SK-MEL-5 (cell line): ENCODE measurements at places on chromosomes 6 and 20. TPM values are rescaled to one million over a fixed set of nuclear protein-coding genes. Genes with fewer than 3 reads are reported as not detected.

Gene PGC
- total RNA-seq, result not detected in 2 replicates

Gene FUT9
- total RNA-seq, result not detected in 2 replicates

Gene SLC13A3
- 4.1 and 5.2 TPM in 2 replicates for total RNA-seq

Gene SIRPA
- 67.8 and 74.7 TPM in 2 replicates for total RNA-seq

Gene AIF1
- not detected in 2 replicates for total RNA-seq

Gene IPCEF1
- total RNA-seq, result 0.13 TPM in 1 of 2 replicates, not detected in the other

Gene ULBP1
- not detected in 2 replicates for total RNA-seq

Gene MCHR2
- total RNA-seq, result 0.16 and 0.18 TPM in 2 replicates

Gene TMEM170B
- 5.8 and 6.6 TPM in 2 replicates for total RNA-seq

Gene VIP
- 0.16 TPM in 1 of 2 replicates, not detected in the other for total RNA-seq

Gene BMP7
- 6.8 and 12.9 TPM in 2 replicates for total RNA-seq

Gene EIF6
- total RNA-seq, result 154 and 178 TPM in 2 replicates

Gene UST
- 12.6 and 15.0 TPM in 2 replicates for total RNA-seq

Gene LKAAEAR1
- 1.1 TPM in 1 of 2 replicates, not detected in the other for total RNA-seq

Gene TNFRSF21
- total RNA-seq, result 15.0 and 17.1 TPM in 2 replicates

Gene EYA4
- 52.9 and 55.3 TPM in 2 replicates for total RNA-seq

Gene PPDPF
- total RNA-seq, result 29.6 and 37.5 TPM in 2 replicates

Gene DDAH2
- 4.6 and 4.7 TPM in 2 replicates for total RNA-seq

Gene LGSN
- 0.32 TPM in 1 of 2 replicates, not detected in the other for total RNA-seq

Gene ZFP64
- 8.4 TPM in 2 replicates for total RNA-seq

Gene SLC35D3
- total RNA-seq, result not detected in 2 replicates

Gene CLIC5
- not detected in 2 replicates for total RNA-seq

Gene SPAG4
- 1.8 and 2.7 TPM in 2 replicates for total RNA-seq

Gene CCN5
- total RNA-seq, result 0.45 and 0.85 TPM in 2 replicates

Gene SCGN
- 0.26 TPM in 1 of 2 replicates, not detected in the other for total RNA-seq

Gene C6orf62
- total RNA-seq, result 108 and 114 TPM in 2 replicates

Gene DEFB124
- total RNA-seq, result not detected in 2 replicates

Gene HSPA1A
- 7.1 and 8.2 TPM in 2 replicates for total RNA-seq

Gene GPLD1
- 0.55 and 1.1 TPM in 2 replicates for total RNA-seq

Gene PARD6B
- 4.8 and 5.9 TPM in 2 replicates for total RNA-seq

Gene RAET1E
- not detected in 2 replicates for total RNA-seq

Gene HLA-DOA
- 0.13 and 0.16 TPM in 2 replicates for total RNA-seq

Gene MEP1A
- not detected in 2 replicates for total RNA-seq

Gene PMEPA1
- 2.4 and 5.7 TPM in 2 replicates for total RNA-seq

Gene SUMO4
- total RNA-seq, result 0.43 TPM in 1 of 2 replicates, not detected in the other

Gene DTD1
- total RNA-seq, result 70.4 and 82.0 TPM in 2 replicates

Gene SOX18
- total RNA-seq, result 0.37 TPM in 1 of 2 replicates, not detected in the other

Gene ZNF165
- total RNA-seq, result 0.19 and 0.37 TPM in 2 replicates
